ENCODE measurements at places on chromosomes 5 and 9.

DNA sequence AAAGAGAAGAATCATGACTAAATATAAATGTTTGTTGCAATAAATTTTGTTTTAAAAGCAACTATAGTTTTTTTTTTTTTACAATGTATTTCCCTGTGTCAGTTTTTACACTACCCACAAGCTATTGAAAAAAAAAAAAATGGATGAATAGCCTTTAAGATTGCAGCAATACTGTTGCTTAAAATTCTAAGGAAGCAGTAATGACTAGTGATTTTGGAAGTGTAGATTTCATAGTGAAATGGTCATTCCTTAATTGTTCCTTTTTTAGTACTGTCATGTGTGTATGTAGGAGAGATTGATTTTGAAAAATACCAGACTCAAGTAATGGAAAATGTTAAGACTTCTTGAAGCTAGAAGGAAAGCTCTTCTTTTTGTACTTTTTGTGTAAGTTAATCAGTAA lies 53.1 kb downstream of the NDUFS4 start:
- DNase-seq: no peak

GRCh38 chr5:169494383-169494935 lies 89.1 kb upstream of the SPDL1 start:
- DNase-seq: no peak

DNA sequence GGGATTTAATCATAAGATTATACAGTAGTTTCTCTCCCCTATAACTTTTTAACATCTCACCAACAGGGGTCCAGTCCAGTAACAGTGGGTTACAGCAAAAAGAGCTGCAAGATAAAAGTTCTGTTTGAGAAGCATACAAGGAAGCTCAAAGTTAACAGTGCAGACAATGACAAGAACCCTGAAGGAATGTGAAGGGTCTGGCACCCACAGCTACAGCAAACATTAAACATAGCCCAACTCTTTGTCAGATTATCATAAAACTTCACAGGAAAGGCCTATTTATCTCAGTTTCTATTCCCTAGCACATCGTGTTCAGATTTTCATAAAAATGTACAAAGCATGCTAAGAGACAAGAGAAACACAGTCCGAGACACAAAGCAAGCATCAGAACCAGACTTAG lies 309.4 kb downstream of the DIRAS2 start:
- no peak for DNase-seq

- no peak for DNase-seq
Observed at GRCh38 chr5:92704590-92704989, 876.4 kb downstream of the NR2F1-AS1 start.

- no peak for DNase-seq
Observed at GRCh38 chr5:4661326-4661725, 478.8 kb upstream of the ADAMTS16 start.

GRCh38 chr9:135869909-135870308 lies 37.4 kb downstream of the CAMSAP1 start:
- DNase-seq: no peak

DNA sequence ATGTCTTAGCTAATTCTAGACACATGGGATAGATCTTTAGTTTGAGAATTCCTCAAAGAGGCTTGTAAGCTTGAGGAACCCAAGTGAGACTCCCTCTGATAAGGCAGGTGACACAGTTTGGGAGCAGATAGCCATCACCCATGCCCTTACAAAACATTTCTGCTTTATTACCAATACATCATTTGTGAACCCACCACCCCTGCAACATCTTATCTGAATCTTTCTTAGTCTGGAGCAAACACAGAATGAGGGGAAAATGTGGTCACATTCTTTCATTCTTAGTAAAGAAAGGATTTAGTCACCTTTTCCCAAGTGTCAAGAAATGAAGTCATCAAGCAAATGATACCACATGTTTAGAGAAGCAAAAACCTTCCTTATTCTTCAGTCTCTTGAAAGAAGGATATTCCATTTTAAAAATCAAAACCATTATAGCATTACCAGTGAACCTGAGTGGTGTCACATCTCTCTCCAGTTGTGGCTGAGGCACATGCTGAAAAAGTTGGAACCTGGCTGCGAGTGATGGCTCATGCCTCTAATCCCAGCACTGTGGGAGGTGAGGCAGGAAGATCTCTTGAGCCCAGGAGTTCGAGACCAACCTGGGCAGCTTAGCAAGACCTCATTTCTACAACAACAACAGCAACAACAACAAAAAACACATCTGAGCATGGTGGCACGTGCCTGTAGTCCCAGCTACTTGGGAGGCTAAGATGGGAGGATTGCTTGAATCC lies 65.9 kb downstream of the PRKACG start:
- DNase-seq: no peak

- no peak for DNase-seq
Observed at GRCh38 chr5:110751902-110752762, 13.3 kb downstream of the SLC25A46 start.

- no peak for DNase-seq
Observed at GRCh38 chr5:170080786-170081445, 24.8 kb upstream of the FOXI1 start.

- no peak for DNase-seq
Observed at GRCh38 chr9:131423171-131423581, 29.3 kb downstream of the PRRC2B start.

GRCh38 chr9:110161940-110162339 lies 46.0 kb downstream of the C9orf152 start:
- DNase-seq: no peak

- no peak for DNase-seq
Observed at GRCh38 chr5:82796643-82797416, 280.4 kb downstream of the TMEM167A start.

DNA sequence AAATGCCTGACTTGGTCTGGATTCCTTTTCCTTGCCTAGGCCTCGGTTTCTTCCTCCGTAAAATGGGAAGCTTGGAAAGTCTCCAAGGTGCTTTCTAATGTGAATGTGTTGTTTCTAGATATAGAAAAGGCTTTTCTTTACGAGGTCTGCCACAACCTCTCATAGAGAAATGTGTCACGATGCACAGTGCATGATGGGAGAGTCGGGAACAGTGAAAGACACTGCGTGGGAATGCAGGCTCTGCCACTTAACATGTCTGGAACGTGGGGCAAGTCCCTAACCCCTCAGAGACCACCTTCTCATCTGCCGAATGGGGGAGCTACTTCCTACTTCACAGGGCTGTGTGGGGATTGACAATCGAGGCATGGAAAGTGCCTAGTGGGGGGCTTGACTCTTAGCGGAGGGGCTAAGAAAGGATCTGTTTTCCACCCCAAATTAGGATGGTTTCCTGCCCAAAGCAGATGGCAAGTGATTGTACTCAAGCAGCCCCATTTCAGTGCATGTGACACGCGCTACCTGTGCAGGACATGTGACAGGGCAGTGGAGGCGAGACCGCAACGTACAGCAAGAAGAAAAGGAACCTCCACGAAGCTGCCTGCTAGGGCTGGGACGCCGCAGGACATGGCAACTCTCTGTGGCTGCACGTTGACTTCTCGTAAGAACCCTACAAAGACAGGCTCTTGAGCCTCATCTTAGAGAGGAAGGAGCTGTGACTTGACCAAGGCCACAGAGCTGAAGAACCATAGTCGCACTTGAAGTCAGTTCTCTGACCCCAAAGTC lies 115.2 kb downstream of the CRB2 start:
- no peak for DNase-seq

GRCh38 chr5:133514456-133514855 lies 97.9 kb downstream of the FSTL4 start:
- no peak for DNase-seq

GRCh38 chr9:99948896-99949295 lies 42.4 kb downstream of the STX17 start:
- DNase-seq: no peak

- no peak for DNase-seq
Observed at GRCh38 chr9:96430377-96430776, 12.2 kb upstream of the ZNF367 start.

- DNase-seq: no peak
Observed at GRCh38 chr9:15048772-15049171, 138.5 kb upstream of the FREM1 start.

- DNase-seq: no peak
Observed at GRCh38 chr9:98992107-98992884, 48.6 kb downstream of the COL15A1 start.

DNA sequence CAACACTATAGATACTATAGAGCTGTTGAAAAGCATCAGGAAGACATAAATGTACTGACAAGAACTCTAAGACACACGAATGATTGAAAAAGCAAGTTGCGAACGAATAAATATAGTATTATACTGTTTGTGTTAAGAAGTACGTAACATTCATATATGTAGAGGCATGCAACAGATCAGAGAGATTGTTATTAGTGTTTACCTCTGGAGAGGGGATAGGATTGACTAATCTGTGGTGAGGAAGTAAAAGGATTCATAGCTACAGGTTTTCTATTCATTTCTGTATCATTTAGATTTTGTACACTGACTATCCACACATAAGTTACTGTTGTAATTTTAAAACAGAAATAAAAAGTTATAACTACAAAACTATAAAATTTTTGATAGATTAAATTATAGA lies 147.6 kb upstream of the SV2C start:
- no peak for DNase-seq

DNA sequence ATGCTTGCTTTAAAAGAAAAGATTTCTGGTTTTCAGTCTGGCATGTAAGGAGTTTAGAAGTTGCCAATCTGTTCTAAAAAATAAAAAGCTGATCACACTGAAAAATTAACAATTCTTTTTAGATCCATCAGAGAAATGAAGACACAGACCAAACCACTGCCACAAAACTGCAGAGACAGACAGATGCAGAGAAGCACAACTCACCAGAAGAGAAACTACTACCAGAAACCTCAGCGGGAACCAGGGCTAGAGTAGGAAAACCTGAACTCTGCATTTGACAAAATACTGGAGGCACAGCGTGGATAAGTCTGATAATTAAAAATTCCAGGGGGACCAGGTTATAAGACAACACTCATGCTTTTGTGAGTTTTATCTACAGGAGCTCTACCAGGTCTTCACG lies 28.8 kb downstream of the FBXL17 start:
- DNase-seq: no peak

DNA sequence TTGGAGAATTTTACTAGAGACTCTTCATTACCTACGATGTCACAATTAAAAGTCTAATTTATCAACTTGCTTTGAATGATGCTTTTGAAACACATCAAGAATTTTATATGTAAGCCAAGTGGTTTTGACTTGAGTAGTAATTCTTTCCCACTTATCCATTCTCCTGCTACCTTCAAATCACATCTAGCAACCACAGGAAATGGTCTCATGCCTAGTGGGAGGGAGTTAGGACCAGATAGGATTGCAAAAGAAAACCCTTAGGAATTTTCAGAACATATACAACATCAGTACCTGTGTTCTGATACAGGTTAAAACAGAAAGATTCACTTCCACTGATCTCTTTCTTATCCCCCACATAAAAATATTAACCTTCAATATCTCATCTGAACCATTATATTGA lies 260.4 kb downstream of the CWC27 start:
- DNase-seq: no peak

- no peak for DNase-seq
Observed at GRCh38 chr9:130659699-130660248, 4.6 kb upstream of the PRDM12 start.

GRCh38 chr9:27586304-27586703 lies 13.0 kb upstream of the C9orf72 start:
- no peak for DNase-seq

DNA sequence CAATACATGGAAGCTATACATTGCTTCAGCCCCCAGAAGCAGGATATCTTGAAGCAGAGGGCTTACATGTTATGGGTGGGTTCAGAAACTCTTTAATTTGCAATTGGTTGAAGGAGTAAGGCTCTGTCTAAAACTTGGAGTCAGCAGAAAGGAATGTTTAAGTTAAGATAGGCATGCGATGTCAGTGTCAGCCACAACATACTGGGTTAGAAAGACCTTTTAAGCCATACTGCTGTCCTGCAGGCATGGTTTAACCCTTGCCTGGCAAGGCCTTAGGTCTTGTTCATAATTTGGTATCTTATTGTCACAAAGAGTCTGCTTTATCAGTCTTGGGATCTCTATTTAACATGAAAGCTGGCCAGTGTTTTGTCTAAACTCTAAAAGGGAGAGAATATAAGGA lies 1619.6 kb upstream of the WWC1 start:
- DNase-seq: no peak

- no peak for DNase-seq
Observed at GRCh38 chr9:116163293-116164055, 9.9 kb downstream of the PAPPA start.

DNA sequence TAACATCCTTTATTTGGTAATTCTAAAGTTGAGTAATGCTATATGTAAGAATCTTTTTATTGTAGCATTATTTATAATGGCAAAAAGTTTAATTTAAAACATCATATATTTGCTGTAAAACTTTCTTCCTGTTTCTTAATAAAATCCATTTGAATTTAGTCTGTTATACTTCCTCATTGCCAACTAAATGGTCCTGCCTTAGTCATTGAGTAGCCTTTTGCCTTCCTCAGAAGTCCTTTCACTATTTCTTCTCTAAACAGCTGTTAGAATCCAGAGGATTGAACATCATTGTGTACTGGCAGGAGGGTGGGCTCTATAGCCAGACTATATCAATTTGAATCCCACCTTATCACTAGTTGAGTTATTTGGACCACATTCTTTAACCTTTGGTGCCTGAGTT lies 11.0 kb downstream of the SLC44A1 start:
- DNase-seq: no peak

GRCh38 chr5:140633501-140633900 lies 526 bp upstream of the CD14 start:
- no peak for DNase-seq

- DNase-seq: no peak
Observed at GRCh38 chr9:21554813-21555212, 72.7 kb upstream of the IFNE start.

GRCh38 chr9:130193531-130194377 lies 21.6 kb downstream of the NCS1 start:
- DNase-seq: no peak
